Suprapubic skin (tissue), 4 donors: ENCODE measurements at places on chromosomes 5 and 9.

GRCh38 chr5:134600600-134600999 is 32.0 kb downstream of the SAR1B start:
- H3K27ac ChIP-seq, result no peak overlapping the region
- no peaks in the 10 kb centered on the region for H3K27me3 ChIP-seq
- peaks cover 30% of the 10 kb centered on the region for H3K36me3 ChIP-seq
- H3K4me3 ChIP-seq, result no peak overlapping the region
- DNase-seq, result no peak
- H3K4me1 ChIP-seq, result no peaks in the 10 kb centered on the region

DNA sequence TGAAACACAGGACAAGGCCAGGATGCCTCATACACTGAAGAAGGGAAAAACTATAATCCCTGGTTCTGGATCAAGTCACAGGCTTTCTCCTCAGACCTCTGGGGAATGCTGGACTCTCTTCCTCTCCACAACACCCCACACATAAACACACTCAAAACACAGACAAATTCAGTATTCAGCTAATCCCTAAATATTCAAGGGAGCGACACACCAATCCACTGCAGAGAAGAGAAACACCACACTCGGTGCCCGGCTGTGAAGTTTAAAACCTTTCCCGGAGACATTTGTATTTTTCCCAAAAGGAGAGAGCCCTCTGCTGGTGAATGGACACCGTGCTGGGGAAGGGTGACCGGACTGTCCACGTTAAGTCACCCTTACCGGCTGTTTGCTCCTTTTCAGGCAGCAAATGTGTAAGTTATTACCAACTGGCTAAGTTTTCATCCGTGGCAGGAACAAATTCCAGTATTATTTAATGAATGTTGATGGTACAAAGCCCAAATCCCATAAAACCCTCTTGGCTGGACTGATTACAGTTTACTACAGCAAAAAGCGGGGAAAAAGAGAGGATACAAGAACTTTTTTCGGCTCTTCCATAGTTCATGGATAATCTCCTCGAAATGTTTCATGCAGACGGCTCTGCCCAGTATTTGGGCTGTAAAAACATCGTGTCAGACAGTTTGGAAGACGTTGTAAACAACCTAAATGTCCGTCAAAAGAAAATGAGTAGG is 130.9 kb upstream of the SLC30A5 start:
- H3K4me1 ChIP-seq, result peaks cover 16% of the 10 kb centered on the region
- peak; percentile 83 for DNase-seq
- H3K4me3 ChIP-seq, result no peak overlapping the region
- no peaks in the 10 kb centered on the region for H3K27me3 ChIP-seq
- no peaks in the 10 kb centered on the region for H3K36me3 ChIP-seq
- peak overlapping the region; percentile 30 for H3K27ac ChIP-seq

DNA sequence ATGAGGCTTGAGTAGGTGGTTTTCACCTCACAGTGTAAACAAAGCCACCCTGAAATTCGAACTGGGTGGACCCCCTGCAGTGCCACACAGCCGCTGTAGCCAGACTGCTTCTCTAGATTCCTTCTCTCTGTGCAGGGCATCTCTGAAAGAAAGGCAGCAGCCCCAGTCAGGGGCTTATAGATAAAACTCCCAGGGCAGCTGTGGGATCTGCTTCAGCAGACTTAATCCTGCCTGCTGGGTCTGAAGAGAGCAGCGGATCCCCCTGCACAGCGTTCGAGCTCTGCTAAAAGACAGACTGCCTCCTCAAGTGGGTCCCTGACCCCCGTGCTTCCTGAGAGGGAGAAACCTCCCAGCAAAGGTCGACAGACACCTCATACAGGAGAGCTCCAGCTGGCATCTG is 71.4 kb downstream of the CARTPT start:
- DNase-seq, result no peak
- H3K27me3 ChIP-seq, result peaks cover 5% of the 10 kb centered on the region
- no peaks in the 10 kb centered on the region for H3K4me1 ChIP-seq
- H3K4me3 ChIP-seq, result no peak overlapping the region
- no peaks in the 10 kb centered on the region for H3K36me3 ChIP-seq
- no peak overlapping the region for H3K27ac ChIP-seq

DNA sequence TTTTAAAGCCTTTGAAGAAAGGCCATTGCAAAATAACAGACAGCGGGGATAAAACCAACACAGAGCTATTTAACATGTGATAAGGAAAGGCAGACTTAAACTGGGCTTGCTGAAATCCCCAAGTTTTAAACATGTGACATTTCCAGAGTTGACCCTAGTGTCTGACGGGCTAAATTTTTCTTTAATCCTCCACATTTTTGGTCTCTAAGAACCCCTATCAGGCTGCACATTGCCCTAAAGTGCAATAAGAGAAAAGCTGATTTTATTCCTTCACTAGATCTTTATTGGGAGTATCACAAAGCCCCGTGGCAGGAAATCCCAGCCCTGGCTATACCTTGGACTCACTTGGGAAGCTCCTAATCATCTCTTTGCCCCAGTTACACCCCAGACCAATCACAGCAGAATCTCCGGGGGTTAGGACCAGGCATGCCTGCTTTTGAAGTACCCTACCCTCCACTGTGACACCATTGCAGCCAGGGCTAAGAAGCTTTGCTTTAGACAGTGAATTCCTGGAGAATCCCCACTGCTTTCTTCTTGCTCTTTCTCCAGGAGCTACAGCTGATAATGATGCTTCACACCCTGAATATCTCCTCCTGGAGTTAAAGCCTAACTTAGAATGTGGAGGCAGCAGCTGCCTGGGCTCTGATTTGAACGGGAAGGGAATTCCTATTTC is 20.1 kb upstream of the COL15A1 start:
- H3K4me1 ChIP-seq, result no peaks in the 10 kb centered on the region
- no peak overlapping the region for H3K4me3 ChIP-seq
- H3K27ac ChIP-seq, result no peak overlapping the region
- H3K27me3 ChIP-seq, result no peaks in the 10 kb centered on the region
- no peak for DNase-seq

DNA sequence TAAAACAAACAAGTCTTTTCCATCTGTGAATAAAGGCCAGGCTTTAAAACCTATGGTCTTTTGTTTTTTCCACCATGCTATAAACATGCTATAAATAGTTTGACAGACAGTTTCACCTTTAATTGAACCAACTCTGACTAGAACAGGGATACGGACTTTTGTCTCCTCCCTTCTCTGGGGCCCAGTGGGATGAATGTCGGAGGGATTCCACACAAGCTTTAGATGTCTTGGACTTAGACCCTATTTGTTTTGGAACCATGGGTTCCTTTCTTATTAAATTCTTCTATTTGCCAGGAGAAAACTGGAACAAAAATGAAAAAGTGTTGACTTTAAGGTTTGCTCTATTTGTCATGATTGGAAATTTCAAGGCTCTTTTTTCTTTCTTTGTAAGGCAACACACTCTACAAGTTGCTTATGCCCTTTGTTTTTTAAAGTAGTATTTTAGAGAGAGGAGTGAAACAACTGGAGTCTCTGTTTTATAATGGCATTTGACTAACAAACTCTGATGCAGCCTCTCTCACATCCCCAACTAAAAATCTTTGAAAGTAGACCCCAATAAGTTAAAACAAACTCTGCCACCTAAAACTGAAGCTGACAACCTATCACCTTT is 145.3 kb downstream of the MLLT3 start:
- H3K27me3 ChIP-seq, result no peaks in the 10 kb centered on the region
- no peak overlapping the region for H3K27ac ChIP-seq
- H3K36me3 ChIP-seq, result no peaks in the 10 kb centered on the region
- DNase-seq, result no peak
- H3K4me1 ChIP-seq, result peaks cover 16% of the 10 kb centered on the region

GRCh38 chr5:89303033-89303480 is 420.1 kb upstream of the MEF2C start:
- no peaks in the 10 kb centered on the region for H3K4me1 ChIP-seq
- no peak overlapping the region for H3K27ac ChIP-seq
- no peak overlapping the region for H3K4me3 ChIP-seq
- no peak for DNase-seq
- H3K36me3 ChIP-seq, result no peaks in the 10 kb centered on the region

DNA sequence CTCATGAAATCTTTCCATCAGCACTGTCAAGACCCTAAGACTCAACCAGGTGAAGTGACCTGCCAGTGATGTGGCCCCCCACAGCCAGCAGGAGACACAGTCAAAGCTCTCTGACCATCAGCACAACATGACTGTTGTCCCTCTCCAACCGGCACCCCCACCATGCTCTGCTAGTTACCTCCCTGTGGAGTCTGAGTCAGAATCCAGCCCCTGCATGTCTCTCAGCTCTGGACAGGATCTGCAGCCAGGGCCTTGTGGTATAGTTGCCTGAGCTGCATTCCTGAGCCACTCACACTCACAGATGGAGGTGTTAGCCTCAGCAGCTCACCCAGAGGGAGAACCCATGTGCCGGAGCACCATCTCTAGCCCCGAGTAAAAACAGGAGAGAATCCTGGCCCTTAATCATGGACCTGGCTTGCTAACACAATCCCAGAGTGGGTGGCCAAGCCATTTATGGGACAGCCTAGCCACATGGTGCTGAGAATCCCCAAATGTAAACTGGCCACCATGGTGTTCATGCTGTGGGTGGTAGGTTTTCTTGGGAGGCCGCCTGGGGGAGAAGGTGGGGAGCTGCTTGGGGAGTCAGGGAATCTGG is 237.8 kb downstream of the PAPPA start:
- no peaks in the 10 kb centered on the region for H3K36me3 ChIP-seq
- H3K27me3 ChIP-seq, result no peaks in the 10 kb centered on the region
- no peak overlapping the region for H3K27ac ChIP-seq
- DNase-seq, result no peak
- no peak overlapping the region for H3K4me3 ChIP-seq
- H3K4me1 ChIP-seq, result no peaks in the 10 kb centered on the region

DNA sequence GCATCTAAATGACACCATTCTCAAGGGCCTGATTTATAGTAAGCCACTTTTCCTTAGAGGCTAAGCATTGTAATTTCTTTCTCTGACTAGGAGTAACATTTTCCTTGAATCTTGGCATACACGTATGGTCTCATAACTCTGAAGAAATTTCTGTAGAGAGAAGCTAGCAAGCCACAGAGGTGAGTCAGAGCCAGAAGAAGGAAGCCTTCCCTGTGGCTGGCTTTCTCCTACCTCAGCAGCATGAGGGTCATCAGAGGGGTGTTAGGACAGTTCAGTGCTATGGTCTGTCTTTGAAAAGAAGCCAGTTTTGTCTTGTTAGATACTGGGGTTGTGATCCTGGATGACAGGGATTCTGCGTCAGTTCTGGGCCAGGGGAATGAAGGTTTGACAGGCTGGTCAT is 3.2 kb downstream of the SNX30 start:
- H3K27ac ChIP-seq, result no peak overlapping the region
- H3K4me1 ChIP-seq, result peaks cover 63% of the 10 kb centered on the region
- no peaks in the 10 kb centered on the region for H3K27me3 ChIP-seq
- no peak for DNase-seq
- H3K36me3 ChIP-seq, result no peaks in the 10 kb centered on the region
